ENCODE measurements at places on chromosomes 1 and 21.
A peak's percentile ranks its signal among the peaks of the same experiment; 100 is the strongest.

GRCh38 chr1:64834734-64835133, 89.9 kb downstream of the RAVER2 start:
- DNase-seq = no peak

DNA sequence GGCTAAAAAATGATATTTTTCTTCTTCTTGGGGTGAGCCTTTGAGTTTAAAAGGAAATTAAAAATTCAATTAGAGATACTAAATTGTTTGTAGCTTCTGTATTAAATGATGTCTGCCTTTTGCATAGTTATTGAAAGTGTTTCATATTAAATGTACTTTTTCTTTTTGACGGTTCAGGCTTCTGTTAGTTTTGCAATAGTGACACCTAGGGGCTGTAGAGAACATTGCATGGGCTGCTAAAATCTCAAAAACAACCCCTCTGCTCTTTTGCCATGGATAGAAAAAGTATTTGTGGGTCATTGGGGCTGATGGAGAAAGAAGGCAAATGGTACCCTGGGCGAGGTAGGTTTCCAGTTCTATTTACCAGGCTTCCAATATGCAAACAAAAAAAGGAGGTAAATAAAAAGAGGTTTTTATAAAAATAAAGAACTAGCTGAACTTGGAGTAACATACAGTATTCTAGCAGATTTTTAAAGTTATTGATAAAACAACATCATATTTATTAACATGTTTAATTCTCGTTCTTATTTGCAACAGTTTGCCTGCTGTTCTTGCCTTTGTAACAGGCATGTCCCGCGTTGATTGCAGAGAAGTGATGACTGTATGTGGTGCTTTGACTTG, 115.4 kb upstream of the HOOK1 start:
- DNase-seq = peak; percentile 55

GRCh38 chr1:222777463-222777862, 37.4 kb upstream of the DISP1 start:
- DNase-seq = no peak

- DNase-seq = no peak
Measured at GRCh38 chr1:32055416-32055815, 17.3 kb upstream of the TMEM39B start.

DNA sequence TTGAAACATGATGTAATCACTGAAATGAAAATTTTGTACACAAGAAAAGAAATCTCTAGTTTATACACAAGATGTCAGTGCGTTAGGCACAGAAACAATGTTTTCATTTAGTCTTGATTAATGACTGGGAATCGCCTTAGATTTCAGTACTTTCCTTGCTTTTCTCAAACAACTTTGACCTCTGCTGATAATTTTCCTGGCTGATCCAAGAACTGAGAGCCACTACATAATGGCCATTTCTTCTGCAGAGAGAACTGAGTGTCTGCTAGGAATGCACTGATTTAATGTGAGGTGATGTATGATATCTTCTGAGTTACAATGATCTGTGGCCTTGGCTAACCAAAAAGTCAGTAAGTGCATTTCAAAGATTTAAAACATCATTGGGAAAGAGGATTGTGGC, 308.1 kb downstream of the CTH start:
- DNase-seq = no peak

DNA sequence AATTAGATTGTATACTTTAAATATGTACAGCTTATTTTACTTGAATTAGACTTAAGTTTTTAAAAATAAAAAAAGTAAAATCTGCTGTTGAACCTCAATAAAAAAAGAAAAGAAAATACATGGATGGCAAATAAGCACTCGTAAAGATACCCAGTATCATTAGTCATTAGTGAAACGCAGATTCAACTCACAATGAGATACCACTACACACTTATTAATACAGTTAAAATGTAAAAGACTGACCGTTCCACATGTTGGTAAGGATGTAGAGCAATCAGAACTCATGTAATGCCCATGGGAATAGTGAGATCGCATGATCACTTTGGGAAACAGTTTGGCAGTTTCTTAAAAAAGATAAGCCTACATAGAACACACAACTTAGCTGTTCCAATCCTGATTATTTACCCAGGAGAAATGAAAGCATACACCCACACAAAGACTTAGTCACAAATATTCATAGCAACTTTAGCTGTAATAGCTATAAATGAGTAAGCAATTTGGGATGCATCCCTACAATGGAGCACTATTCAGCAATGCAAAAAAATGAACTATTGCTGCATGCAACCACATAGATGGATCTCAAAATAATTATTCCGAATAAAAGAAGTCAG, 7.3 kb downstream of the SH2D1B start:
- no peak for DNase-seq

DNA sequence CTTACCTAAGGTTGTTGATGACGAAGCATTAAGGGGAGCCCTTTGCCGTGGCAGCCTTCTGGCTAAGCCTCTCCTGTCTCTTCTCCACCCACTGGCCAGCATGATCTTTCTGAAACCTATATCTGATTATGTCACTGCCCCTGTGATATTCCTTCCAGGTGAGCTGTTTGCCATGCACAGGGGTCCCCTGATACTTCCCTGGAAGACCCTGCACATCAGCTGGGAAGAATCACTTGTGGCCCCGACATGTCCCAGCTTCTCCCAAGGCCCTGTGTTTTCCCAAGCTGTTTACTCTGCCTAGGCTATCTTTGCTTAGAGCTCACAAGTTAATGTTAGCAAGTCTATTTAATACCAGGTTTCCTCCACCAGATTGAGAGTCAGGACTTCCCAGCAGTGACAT, 12.3 kb downstream of the RD3 start:
- no peak for DNase-seq

Measured in NCI-H2171 (cell line).